GM23338 (cell line): ENCODE measurements at places on chromosomes 5 and 9. TPM values are rescaled to one million over a fixed set of nuclear protein-coding genes. Genes with fewer than 3 reads are reported as not detected.

Gene ARHGEF39
- 25.2 and 31.0 TPM in 2 replicates for polyA plus RNA-seq

DNA sequence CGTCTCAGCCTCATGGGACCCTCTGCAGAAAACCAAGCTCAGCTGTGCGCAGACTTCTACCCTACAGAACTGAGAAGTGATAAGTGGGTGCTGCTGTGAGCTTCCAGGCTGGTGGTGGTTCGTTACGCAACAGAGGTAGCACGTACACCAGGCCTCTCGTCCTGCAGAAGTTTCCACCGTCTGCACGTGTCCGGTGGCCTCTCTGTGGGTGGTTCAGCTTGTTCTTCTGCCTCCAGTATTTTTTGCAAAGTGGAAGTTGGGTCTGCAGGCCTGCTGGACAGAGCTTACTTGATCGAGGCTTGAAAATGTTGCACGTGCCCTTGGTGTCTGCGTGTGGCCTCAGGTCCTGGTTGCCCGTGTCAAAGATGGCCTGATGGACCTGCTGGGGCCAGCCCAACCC lies 27.5 kb downstream of the KCNT1 start:
- H3K27ac ChIP-seq: no peak overlapping the region
- no peaks in the 10 kb centered on the region for H3K36me3 ChIP-seq
- H3K27me3 ChIP-seq: no peaks in the 10 kb centered on the region
- DNase-seq: no peak
- H3K4me1 ChIP-seq: no peaks in the 10 kb centered on the region

GRCh38 chr5:170648541-170648940 lies 135.0 kb upstream of the GABRP start:
- no peaks in the 10 kb centered on the region for H3K27me3 ChIP-seq
- H3K36me3 ChIP-seq: no peaks in the 10 kb centered on the region; the same call in 1 of the 2 replicates
- no peak overlapping the region for H3K4me3 ChIP-seq
- DNase-seq: no peak
- peaks cover 23% of the 10 kb centered on the region for H3K4me1 ChIP-seq

Gene GRXCR2
- polyA plus RNA-seq: not detected in 2 replicates

Gene CLINT1
- 66.3 and 71.7 TPM in 2 replicates for polyA plus RNA-seq

Gene PCDHB4
- 0.87 and 1.3 TPM in 2 replicates for polyA plus RNA-seq

Gene SPINK7
- not detected in 2 replicates for polyA plus RNA-seq

GRCh38 chr5:87752362-87752761 lies 339.6 kb upstream of the CCNH start:
- peaks cover 34% of the 10 kb centered on the region for H3K4me1 ChIP-seq
- no peaks in the 10 kb centered on the region for H3K27me3 ChIP-seq

GRCh38 chr9:94720846-94721549 lies 5.5 kb upstream of the AOPEP start:
- no peak for DNase-seq
- no peaks in the 10 kb centered on the region for H3K4me1 ChIP-seq
- no peaks in the 10 kb centered on the region for H3K36me3 ChIP-seq
- no peak overlapping the region for H3K4me3 ChIP-seq
- H3K27me3 ChIP-seq: no peaks in the 10 kb centered on the region
- no peak overlapping the region for H3K27ac ChIP-seq

DNA sequence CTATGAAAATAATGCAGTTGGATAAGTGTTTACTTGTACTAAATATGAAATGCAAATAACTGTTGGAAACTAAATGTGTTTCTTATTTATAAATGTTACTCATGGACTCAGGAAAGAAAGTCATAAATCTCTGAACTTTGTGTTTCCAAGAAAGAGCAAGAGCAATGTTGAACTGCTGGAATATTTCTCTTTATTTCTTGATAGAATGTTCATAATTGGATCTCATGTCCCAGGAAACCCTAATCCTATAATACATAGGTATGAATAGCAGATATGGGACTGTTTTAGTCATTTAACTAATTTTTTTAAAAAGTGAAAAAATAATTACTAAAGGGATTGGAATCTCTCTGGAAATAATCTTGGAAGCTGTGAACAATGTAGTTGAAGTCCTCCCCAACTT lies 245.0 kb upstream of the ACTBL2 start:
- H3K27ac ChIP-seq: no peak overlapping the region
- no peak overlapping the region for H3K4me3 ChIP-seq

GRCh38 chr9:71910650-71911060 lies 338 bp downstream of the ABHD17B start:
- H3K4me3 ChIP-seq: peak overlapping the region; percentile 89
- no peak for DNase-seq
- H3K36me3 ChIP-seq: peaks cover 5% of the 10 kb centered on the region; the same call in 1 of the 2 replicates
- peaks cover 38% of the 10 kb centered on the region for H3K4me1 ChIP-seq

DNA sequence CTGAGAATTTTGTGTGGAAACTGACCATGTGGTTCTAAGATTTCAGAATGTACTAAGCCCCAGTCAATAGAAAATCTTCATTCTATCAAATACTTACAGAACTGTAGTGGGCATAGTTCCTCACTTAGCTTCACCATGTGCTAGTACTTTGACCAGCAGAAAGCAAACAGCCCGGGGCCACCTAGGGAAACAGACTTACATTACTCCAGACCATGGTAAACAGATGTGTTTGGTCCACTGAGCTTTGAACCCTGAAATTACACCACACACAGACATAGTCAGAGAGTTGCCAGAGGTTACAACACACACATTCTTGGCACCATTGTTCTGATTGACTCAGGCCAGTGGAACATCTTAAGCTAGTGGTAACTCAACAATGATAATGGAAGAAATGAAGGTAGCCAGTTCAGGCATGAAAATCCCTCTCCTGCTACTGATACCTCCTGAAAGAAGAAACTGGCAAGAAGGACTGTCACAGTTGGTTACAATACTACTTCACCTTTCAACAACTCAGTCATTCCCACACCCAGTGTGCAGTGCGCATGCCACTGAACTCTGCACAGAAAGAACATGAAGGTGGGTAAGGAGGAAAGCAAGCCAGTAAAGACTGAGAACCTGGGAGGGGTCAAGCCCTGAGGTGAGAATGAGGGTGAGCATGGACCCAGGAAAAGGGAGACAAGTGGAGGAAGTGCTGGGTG lies 18.7 kb upstream of the LECT2 start:
- no peaks in the 10 kb centered on the region for H3K27me3 ChIP-seq
- no peak for DNase-seq
- H3K36me3 ChIP-seq: no peaks in the 10 kb centered on the region
- H3K27ac ChIP-seq: no peak overlapping the region
- H3K4me1 ChIP-seq: peaks cover 10% of the 10 kb centered on the region

- H3K27me3 ChIP-seq: no peaks in the 10 kb centered on the region
- H3K4me3 ChIP-seq: no peak overlapping the region
- no peak overlapping the region for H3K27ac ChIP-seq
- H3K4me1 ChIP-seq: peaks cover 20% of the 10 kb centered on the region
- no peaks in the 10 kb centered on the region for H3K36me3 ChIP-seq
- DNase-seq: no peak
These were observed 33.7 kb downstream of the NDUFS6 start for GRCh38 chr5:1834721-1835429.

Gene PRR16
- polyA plus RNA-seq: 0.64 and 1.7 TPM in 2 replicates

- DNase-seq: peak; percentile 47
- H3K4me3 ChIP-seq: no peak overlapping the region
- 0 out of 2 replicates have a peak, but pooled peaks cover 6% of the 10 kb centered on the region for H3K4me1 ChIP-seq
- H3K27me3 ChIP-seq: peaks cover 41% of the 10 kb centered on the region
- H3K27ac ChIP-seq: no peak overlapping the region
These were observed 4.5 kb downstream of the PURA start for GRCh38 chr5:140118302-140118936.

Gene DBH
- polyA plus RNA-seq: 0.08 and 0.26 TPM in 2 replicates

DNA sequence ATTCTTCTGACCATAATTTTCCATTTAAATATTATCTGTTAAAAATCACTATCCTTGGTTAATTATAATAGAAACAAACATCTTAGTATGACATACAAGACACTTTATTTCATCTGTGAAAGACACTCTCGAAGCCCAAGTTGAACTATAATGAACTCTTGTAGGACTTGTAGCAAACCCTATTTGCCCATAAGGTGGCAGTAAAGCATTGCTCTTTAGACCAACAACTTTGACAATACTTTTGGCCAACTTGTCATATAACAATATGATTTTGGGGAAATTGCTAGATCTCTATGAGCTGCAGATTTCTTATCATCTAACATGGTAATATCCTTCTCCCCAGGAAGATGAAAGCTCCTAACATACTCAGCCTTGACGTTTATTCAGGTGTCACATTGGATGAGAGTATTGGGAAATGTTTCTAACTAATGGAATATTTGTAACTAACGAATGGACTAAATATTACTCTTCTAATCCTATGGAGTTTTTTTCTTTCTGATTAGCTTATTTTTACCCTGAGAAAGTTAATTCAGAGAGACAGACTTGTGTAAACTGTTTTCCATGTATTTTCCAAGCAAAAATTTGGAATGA lies 11.0 kb downstream of the SPINK14 start:
- no peaks in the 10 kb centered on the region for H3K36me3 ChIP-seq
- peak; percentile 79 for DNase-seq
- no peak overlapping the region for H3K4me3 ChIP-seq
- H3K4me1 ChIP-seq: no peaks in the 10 kb centered on the region

Gene ARAP3
- polyA plus RNA-seq: 18.4 and 21.5 TPM in 2 replicates

DNA sequence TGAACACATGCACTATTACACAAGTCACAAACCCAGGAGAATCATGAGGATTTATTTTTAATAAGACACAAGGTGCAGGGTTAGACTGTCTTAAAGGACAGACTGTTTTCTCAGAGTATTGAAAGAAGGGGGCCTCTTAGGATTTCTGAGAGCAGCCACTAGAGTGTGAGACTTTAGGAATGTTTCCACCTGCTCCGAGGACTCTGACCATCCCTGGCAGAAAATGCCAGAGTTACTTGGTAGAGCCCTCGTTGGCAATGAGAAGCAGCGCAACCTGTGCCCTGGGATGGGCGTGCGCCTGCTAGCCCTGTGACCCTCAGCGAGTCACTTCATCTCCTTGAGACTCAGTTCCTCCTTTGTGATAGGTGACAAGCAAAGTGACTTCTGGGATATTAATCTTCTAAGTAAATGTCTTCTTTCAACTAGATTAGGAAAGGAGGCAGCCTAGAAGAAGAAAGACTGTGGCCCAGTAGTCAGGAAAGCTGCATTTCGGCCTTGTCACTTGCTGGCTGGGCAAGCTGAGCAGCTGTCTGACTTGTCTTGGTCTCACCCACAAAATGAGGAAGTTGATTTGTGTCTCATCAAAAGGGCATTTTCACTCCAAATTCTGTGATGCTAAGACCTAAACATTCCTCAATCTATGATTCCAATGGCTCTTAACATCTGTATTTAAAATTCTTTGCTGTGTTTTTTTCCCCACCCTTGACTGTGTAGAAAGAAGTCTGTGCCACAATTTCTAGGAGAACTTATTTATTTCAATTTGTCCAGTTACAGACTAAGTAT lies 60.5 kb downstream of the PTCD2 start:
- no peaks in the 10 kb centered on the region for H3K4me1 ChIP-seq
- no peak overlapping the region for H3K4me3 ChIP-seq
- no peak for DNase-seq
- no peak overlapping the region for H3K27ac ChIP-seq
- no peaks in the 10 kb centered on the region for H3K36me3 ChIP-seq

DNA sequence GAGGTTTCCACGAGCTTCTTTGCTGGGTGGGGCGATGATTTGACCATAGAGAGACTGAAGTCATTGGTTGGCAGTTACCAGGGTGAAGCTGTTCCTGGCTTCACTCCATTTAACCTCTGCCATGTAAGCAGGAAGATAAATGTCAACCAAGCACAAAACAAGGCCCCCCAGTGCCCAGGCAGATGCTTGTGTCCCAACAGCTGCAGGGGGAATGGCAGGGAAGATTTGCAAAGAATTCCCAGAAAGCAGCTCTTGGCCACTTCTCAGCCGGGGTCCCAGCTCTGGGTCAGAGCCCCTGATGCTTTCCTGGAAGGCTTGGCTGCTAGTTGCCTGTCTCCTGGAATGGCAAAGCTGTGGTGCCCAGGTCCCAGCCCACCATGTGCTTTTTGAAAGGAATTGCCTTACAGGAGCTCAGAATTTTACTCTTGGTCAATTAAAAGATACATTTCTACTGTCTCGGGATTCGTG lies 383.4 kb downstream of the ENC1 start:
- H3K27ac ChIP-seq: peak overlapping the region; percentile 46; the same call in 1 of the 2 replicates
- H3K4me3 ChIP-seq: no peak overlapping the region
- H3K36me3 ChIP-seq: no peaks in the 10 kb centered on the region
- H3K27me3 ChIP-seq: no peaks in the 10 kb centered on the region

Gene POU5F2
- 0.11 and 0.14 TPM in 2 replicates for polyA plus RNA-seq

GRCh38 chr5:12586406-12586805 lies 682.2 kb upstream of the CTNND2 start:
- no peak overlapping the region for H3K27ac ChIP-seq
- no peak for DNase-seq
- H3K36me3 ChIP-seq: no peaks in the 10 kb centered on the region; the same call in 1 of the 2 replicates
- no peaks in the 10 kb centered on the region for H3K27me3 ChIP-seq
- no peaks in the 10 kb centered on the region for H3K4me1 ChIP-seq
- H3K4me3 ChIP-seq: no peak overlapping the region

DNA sequence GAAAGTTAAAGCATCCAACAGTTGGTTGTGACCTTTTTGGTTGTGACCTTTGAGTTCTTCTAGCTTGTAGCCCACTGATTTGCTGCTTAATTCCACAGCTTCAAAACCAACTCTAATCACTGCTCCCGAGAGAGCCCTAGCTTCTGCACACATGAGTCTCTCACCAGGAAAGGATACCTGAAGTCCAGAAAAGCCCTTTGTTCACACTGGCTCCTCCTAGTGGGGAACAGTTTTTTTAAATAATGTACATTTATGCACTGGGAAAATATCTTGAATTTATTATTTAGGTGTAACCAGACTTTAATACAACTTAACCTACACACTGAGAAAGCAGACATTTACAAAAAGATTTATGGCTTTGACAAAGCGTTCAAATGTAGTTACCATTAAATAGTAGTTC lies 120.2 kb upstream of the CCDC152 start:
- H3K4me3 ChIP-seq: no peak overlapping the region
- H3K4me1 ChIP-seq: no peaks in the 10 kb centered on the region
- H3K36me3 ChIP-seq: no peaks in the 10 kb centered on the region
- no peaks in the 10 kb centered on the region for H3K27me3 ChIP-seq
- DNase-seq: no peak
- no peak overlapping the region for H3K27ac ChIP-seq

Gene GRIA1
- 0.96 and 1.0 TPM in 2 replicates for polyA plus RNA-seq

Gene SNX30
- polyA plus RNA-seq: 2.1 and 2.2 TPM in 2 replicates

GRCh38 chr9:9352877-9353481 lies 1259.8 kb downstream of the PTPRD start:
- H3K27ac ChIP-seq: no peak overlapping the region
- H3K27me3 ChIP-seq: no peaks in the 10 kb centered on the region

- no peak for DNase-seq
- peak overlapping the region; percentile 10; the same call in 1 of the 2 replicates for H3K27ac ChIP-seq
- 0 out of 2 replicates have a peak, but pooled peaks cover 7% of the 10 kb centered on the region for H3K4me1 ChIP-seq
These were observed 66.8 kb downstream of the PLPP1 start for GRCh38 chr5:55467862-55468551.

- no peaks in the 10 kb centered on the region for H3K27me3 ChIP-seq
- DNase-seq: no peak
- H3K27ac ChIP-seq: no peak overlapping the region
These were observed 35.2 kb upstream of the SLC36A2 start for GRCh38 chr5:151382576-151382975.

GRCh38 chr5:68264024-68264956 lies 48.7 kb downstream of the PIK3R1 start:
- no peaks in the 10 kb centered on the region for H3K4me1 ChIP-seq
- no peak overlapping the region for H3K27ac ChIP-seq
- H3K27me3 ChIP-seq: no peaks in the 10 kb centered on the region
- H3K36me3 ChIP-seq: no peaks in the 10 kb centered on the region
- DNase-seq: no peak

Gene NPR2
- 9.0 and 9.8 TPM in 2 replicates for polyA plus RNA-seq

Gene PARP8
- polyA plus RNA-seq: 12.6 and 13.0 TPM in 2 replicates

Gene LCP2
- polyA plus RNA-seq: 0.26 and 0.77 TPM in 2 replicates

Gene TTC33
- 4.0 and 4.1 TPM in 2 replicates for polyA plus RNA-seq
